ENCODE measurements at places on chromosomes 3 and 15.

- no peak for DNase-seq
These were observed 59.7 kb upstream of the FILIP1L start for GRCh38 chr3:100173961-100174360.

GRCh38 chr15:71456362-71456761 is 341.1 kb downstream of the THSD4 start:
- no peak for DNase-seq

DNA sequence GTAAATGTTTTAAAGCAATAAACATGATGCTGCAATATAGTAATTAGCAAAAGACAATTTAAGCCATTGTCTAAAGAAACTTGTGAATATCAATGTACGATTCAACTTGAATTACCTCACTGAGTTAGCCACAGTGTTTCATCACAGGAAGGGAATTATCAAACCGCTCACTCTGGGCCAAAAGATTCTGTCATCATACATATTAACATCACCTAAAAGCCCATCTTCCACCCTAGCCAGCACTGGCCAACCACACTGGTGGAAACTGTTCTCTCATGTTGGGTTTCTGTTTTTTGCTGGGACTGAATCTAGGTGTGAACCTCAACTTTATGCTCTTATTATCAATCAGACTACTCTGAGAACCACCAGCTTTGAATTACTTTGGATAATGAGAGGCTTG is 497.7 kb upstream of the THBS1 start:
- DNase-seq: no peak

- DNase-seq: peak; percentile 79
These were observed 42.1 kb downstream of the VGLL4 start for GRCh38 chr3:11601446-11602238.

- no peak for DNase-seq
These were observed 280.8 kb downstream of the SHQ1 start for GRCh38 chr3:72567474-72567873.

DNA sequence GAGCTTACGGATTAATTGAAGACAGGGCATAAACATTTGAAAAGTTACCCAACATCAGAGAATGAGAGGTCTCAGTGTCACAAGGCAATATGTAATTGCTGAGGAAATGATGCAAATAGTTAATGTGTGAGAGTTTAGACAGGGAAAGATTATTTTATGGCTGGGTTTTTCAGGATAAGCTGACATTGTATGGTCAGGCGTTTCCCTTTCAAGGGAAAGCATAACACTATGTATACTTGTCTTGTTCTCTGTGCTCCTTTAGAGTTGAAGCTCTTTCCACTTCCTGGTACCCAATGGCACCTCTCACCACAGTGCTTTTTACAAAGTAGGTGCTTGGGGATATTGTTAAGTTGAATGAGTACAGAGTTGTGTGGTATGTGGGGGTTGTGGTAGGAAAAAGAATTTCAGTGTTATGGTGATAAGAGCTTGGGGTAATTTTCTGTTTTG is 19.9 kb downstream of the IQGAP1 start:
- DNase-seq: no peak

- DNase-seq: no peak
These were observed 55.6 kb downstream of the TLNRD1 start for GRCh38 chr15:81056304-81056703.

DNA sequence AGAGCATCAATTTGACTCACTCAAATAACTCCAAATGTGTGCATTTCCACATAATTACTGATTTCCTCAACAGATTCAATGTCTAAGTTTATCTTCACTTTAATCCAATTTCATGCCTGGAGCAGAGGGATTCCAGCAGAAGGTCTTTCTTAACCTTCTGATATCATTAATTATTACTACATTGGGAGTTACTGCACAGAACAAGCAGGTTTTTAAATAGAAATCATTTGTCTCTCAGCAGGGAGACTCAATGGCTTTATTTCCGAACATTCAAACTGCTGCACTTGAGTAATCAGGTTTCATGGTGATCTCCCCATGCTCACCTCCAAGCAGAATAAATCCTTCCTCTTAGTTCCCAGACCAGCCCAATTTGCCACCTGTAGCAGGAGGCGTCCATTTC is 264.8 kb upstream of the IGF1R start:
- no peak for DNase-seq

DNA sequence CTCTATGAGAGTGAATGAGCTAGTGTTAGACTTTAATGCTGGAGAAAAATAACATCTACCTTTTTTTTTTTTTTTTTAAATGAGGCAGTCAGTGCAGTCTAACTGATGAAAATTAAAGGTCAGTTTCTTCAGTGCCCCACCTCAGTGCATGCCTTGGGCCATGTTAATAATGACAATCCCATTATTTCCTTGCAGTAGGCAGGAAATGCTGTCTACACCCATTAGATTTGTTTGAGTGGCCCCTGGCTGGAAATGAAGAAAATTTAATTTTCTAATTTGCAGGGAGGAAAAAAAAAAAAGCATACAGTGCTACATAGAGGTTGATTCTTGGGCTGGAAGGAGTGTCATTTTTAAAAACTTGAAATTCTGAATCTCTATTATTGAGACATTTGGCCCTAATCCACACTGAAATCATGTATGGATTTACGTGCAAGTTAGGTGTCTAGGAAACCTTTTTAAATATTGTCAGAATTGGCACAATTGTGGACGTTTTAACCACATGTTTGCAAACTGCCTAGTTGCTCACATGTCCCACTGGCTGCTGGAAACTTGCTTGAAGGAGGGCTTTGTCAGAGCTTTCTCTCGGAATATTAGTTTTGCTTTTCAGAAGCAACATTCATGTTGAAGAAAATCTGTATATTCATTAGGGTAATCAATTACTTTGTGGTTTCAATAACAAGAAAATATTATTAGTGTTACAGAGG is 18.4 kb downstream of the FNDC3B start:
- no peak for DNase-seq

- DNase-seq: no peak
These were observed 39.4 kb upstream of the B3GNT5 start for GRCh38 chr3:183213415-183214276.

Data from right atrium auricular region (tissue), 2 donors.